Heart left ventricle (tissue), 16 donors: ENCODE measurements at places on chromosomes 4 and X. TPM values are rescaled to one million over a fixed set of nuclear protein-coding genes. Genes with fewer than 3 reads are reported as not detected.

DNA sequence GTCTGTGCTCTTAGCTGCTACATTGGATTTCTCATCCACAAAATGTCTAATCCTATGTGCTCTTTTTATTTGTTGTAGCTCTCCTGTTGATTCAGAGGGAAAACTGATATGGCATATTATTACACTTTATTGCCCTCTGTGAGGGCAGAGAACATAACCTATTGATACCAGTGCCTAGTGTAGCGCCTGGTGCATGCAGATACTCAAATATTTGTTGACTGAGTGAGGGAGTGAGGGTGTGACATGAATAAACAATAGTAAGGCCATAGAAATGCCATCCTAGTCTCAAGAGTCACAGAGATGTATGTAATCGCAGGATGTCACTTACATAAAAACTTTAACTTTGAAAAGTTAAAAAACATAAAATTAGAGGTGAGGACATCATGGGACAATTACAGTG, 159.1 kb downstream of the SHROOM3 start:
- no peak for DNase-seq

- no peak for DNase-seq
Observed at GRCh38 chr4:168629566-168629965, 132.7 kb downstream of the PALLD start.

GRCh38 chr4:139576219-139576618, 20.2 kb upstream of the SETD7 start:
- DNase-seq, result no peak

The SYTL4 gene
- 2.3 TPM for polyA plus RNA-seq
